ENCODE measurements at places on chromosomes 4 and X.
A peak's percentile ranks its signal among the peaks of the same experiment; 100 is the strongest.

DNA sequence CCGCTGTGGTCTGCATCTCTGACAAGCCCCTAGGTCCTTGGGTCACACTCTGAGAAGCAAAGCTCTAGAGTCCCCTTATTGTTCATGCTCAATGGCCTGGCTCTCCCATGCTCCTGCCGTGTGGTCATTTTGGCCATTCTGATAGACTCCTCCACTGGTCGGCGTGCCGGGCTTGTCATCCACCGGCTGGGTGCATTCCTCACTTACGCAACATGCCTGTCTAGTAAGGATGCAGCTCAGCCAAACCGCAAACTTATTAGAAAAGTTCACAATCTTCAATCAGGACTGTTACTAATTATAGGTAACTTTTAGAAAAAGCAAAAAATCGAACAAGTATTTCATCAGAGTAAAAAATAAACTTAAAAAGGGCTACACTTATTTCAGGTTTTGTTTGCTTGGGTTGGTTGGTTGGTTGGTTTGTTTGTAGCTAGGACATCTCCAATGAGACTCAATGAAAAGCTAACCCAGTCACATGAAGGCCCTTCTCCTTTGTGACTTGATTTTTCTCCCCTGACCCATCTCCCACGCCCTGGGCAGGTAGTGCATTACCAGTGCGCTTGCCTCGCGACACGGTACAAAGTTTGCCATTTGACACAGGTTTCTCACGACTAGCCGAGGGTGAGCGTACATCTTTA is 41.0 kb downstream of the IRF2 start:
- peak; percentile 76 for DNase-seq

DNA sequence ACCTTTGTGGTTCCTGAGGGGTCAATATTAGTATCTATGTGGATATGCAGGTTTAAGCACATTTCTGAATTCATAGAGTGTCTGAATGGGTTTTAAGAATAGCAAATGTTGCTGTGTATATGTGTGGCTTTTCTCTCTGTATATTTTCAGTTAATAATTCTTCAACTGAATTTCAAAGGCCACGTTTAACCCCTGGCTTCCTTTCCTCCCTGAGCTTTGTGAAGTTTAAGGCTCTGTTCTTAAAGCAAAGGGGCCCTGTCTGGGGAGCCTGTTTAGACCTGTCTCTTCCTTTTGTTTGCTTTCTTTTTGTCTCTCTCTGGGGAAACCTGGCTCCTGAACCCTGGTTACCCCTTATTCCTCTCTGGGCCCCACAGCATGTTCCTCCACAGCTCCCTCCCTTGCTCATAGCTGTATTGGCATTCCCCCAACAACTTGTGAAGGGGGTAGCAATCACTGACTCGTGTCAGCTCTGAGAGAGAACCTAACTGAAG is 139.1 kb downstream of the COL4A6 start:
- peak; percentile 20 for DNase-seq

DNA sequence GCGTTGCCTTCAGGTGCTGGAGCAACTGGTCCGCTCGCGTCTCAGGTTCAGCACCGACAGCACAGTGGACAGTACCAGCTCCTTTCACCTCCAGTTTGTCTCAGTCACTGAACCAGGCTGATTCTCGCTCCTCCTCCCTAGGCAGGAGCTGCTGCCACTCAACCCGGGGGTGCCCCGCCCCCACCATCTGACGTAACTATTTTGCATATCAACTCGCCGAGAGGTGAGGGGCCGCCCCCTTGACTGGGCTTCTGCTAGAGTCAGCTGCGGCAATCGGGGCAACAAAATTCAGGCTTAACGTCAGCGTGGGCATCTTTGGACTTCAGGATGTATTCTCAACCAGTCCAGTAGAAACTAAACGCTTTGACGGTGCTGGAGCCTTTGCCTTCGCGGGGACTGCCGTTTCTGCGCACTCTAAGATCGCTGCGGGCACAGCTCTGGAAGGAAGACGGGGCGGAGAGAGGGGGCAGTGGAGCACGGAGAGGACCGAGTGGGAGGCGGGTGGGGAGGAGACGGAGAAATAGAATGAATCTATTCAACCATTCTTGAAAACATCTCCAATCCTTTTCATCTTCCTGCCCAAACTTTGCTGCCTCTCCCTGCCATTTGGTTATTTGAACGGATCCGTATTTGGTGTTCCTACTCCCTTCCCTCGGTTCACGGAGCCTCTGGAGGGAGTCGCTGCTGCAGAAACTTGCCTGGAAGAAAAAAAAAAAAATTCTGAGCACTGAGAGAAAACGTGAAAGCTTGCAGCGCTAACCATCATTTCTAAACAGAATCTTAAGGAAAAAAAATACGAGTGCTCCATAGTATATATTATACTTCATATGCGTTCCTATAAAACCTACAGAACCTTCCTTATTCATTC is at the start of gene FSTL5:
FSTL5 (minus strand) TSS at position 109 of the 868 bp plus-strand sequence. CDS start 52,604 bp downstream, outside the sequence.
- peak; percentile 12 for DNase-seq

DNA sequence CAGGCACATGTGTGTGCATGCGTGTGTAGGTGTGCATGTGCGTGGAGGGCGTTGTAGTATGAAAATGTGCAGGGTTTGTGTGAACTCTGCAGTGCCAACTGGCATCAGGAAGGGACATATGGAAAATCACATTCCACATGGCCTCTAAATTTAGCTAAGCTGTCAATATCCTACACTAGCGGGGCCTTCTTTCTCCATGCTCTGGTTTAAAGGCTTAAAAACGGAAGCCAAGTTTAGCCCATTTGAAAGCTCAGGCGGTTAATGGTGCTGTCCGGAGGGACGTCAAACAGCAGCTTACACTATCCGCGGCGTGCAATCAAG is 144.1 kb upstream of the NOCT start:
- no peak for DNase-seq

GRCh38 chrX:134741746-134742145 is 83.5 kb upstream of the PLAC1 start:
- no peak for DNase-seq

GRCh38 chr4:142952821-142953580 is 106.9 kb upstream of the INPP4B start:
- DNase-seq: no peak
